ENCODE measurements at places on chromosomes 4 and X. TPM values are rescaled to one million over a fixed set of nuclear protein-coding genes. Genes with fewer than 3 reads are reported as not detected.

DNA sequence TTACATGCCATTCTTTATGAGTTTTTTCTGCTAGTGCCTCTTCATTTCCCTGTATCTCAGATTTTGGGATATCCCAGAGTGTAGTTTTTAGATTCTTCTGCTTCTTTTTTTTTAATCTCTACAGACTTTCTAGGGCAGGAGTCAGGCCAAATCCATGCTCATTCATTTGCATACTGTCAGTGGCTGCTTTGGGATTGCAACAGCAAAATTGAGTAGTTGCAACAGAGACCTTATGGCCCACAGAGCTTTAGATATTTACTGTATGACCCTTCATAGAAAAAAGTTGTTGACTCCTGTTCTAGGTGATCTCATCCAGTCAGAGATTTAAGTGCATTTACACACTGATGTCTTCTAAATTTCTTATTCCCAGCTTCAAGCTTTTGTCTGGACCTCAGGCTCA, 35.3 kb downstream of the ARFIP1 start:
- no peak for DNase-seq

DNA sequence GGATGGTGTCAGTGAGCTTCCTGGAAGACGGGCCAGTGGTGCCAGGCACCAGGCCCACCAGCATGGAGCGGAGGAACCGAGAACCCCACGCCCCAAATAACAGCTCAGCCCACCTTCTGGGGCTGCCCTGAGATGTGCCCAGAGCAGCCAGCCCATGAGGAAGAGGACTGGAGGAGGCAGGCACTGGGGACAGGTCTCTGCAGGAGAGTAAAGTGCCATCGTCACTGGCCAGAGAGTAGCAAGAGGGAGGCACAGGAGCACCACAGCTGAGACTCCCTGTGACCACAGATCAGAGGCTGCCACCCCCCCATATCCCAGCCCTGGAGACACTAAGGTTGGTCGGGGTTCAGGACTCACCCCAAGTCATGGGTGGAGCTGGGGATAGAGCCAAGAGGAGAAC, 63.0 kb downstream of the PPP2R2C start:
- no peak for DNase-seq

Gene MAGEC1
- polyA plus RNA-seq: not detected

DNA sequence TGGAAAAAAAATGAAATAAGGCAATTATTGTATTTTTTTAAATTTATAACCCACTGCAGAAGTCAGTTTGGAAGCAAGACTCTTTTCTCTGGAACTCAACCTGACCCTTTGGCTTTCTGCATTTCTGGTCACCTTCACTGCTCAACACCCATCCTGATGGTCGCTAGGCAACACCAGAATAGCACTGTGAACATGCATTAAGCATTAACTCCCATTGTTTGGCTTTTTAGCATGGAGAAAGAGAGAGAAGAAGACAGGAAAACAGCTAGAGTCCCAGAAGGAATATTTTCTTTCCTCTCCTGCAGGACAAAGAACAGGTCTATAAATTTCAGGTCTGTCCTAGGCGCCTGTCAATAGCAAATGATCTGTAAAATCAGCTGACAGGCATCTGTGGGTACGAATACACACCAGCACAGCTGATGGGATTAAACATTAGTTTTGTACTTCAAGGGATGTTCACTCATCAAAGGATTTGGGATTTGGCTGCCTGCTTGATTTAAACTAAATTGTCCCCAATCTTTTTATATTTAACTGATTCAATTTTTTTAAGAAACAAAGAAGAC, 137.2 kb upstream of the ETNPPL start:
- DNase-seq: no peak

DNA sequence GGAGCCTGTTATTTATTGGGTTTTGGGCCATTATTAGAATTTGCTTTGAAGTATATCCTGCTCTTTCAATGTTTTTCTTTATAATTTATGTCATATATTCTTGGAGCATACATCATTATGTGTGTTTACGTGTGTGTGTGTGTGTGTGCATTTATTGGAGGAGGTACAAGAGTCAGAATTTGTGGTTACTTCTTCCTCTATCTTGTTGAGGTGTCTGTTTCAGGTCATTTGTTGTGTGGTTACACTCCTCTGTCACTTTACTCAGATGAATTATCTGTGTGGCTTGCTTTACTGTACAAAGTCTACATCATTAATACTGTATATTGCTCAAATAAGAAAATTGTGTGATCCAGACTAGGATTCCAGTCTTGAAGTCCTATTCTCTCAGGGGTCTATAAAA, 1957.4 kb upstream of the TENM3 start:
- DNase-seq: no peak
